Hair follicular keratinocyte (primary cell): ENCODE measurements at places on chromosomes 2 and 18. TPM values are rescaled to one million over a fixed set of nuclear protein-coding genes. Genes with fewer than 3 reads are reported as not detected.

MC4R gene
- total RNA-seq = not detected in 2 replicates

KIF1A gene
- total RNA-seq = not detected in 2 replicates

BMP10 gene
- total RNA-seq = not detected in 2 replicates

ZNF521 gene
- total RNA-seq = not detected in 2 replicates
